ENCODE measurements at places on chromosomes 7 and 10. TPM values are rescaled to one million over a fixed set of nuclear protein-coding genes. Genes with fewer than 3 reads are reported as not detected.

Gene MKI67
- 49.8 TPM for total RNA-seq

Gene TECPR1
- 47.6 TPM for total RNA-seq

Gene HSPA12A
- total RNA-seq, result 0.92 TPM

Gene TSPAN15
- total RNA-seq, result 103 TPM

Gene KDM7A
- 1.2 TPM for total RNA-seq

Gene TMEM139
- 53.9 TPM for total RNA-seq

Gene LRRC4
- total RNA-seq, result not detected

Gene ZNF365
- not detected for total RNA-seq

Gene MRPL32
- total RNA-seq, result 65.4 TPM

Gene TSPAN33
- 1.6 TPM for total RNA-seq

Gene GCK
- total RNA-seq, result not detected

Gene KCP
- total RNA-seq, result 1.0 TPM

Gene CDH23
- total RNA-seq, result 0.63 TPM

Gene MDFIC
- not detected for total RNA-seq

Gene GNG11
- total RNA-seq, result not detected

Gene SPDYE5
- not detected for total RNA-seq

Gene CCDC6
- total RNA-seq, result 15.7 TPM

Gene GBX1
- total RNA-seq, result not detected

Gene CALCR
- total RNA-seq, result not detected

Gene OLAH
- not detected for total RNA-seq

Gene TASOR2
- 67.4 TPM for total RNA-seq

Gene GPC2
- 1.7 TPM for total RNA-seq

Gene CCDC3
- not detected for total RNA-seq

Gene SLC18A3
- total RNA-seq, result not detected

Gene DPYSL4
- not detected for total RNA-seq

Gene ATP5F1C
- 145 TPM for total RNA-seq

Gene PNLIPRP2
- not detected for total RNA-seq
